Uterus (tissue), 4 donors: ENCODE measurements at places on chromosomes 5 and 9.

- DNase-seq = no peak
Measured at GRCh38 chr9:83451308-83451707, 86.9 kb downstream of the FRMD3 start.

- no peak for DNase-seq
Measured at GRCh38 chr5:126544087-126544740, 50.8 kb downstream of the ALDH7A1 start.

- DNase-seq = no peak
Measured at GRCh38 chr5:146751781-146752401, 126.7 kb downstream of the PPP2R2B start.

DNA sequence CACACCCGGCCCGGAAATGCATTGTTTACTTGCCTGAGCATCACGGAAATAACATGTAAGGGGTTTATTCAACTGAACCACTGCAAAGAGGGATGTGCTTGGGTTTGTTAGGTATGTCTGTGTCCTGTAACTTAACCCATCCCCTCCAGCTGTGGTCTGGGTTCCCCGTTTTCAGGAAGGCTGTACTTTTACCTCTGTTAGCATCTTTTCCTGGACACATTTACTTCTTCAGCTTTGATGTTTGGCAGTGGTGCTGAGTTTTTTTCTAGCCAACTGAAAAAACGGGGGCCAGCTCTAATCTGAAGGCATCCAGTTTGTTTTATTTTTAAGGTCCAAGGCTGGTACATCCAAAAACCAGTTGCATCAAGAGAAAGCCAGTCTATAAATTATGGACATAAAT is 561.8 kb downstream of the BNC2 start:
- no peak for DNase-seq

DNA sequence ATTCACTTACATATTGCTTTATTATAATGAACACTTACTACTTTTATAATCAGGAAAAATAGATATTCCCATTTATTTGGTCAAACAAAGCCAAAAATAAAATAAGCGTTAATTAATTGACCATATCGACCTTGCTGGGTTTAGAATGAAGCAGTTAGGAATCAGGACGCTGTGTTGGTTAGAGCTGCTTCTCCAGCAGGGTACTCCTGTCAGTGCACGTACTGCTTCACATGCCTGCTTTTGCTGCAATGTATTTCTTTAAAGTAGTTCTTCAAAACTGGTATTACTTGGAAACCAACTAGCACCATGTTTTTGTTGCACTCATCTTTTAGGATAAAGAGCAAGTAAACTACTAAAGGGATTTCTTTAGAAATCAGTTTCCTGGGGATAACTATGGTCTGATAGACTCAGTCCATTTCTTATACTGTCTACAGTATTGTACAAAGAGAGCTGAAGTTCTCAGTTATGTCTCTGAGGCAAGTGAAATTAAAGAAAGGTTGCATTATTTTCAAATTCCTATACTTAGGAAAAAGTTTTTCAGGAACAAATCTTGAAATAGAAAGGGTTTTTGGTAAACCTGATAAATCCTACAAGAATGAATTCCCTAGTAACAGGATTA is 6.8 kb upstream of the TRMO start:
- DNase-seq = no peak
